CD4-positive, alpha-beta T cell (primary cell): ENCODE measurements at places on chromosomes 12 and 14.

DNA sequence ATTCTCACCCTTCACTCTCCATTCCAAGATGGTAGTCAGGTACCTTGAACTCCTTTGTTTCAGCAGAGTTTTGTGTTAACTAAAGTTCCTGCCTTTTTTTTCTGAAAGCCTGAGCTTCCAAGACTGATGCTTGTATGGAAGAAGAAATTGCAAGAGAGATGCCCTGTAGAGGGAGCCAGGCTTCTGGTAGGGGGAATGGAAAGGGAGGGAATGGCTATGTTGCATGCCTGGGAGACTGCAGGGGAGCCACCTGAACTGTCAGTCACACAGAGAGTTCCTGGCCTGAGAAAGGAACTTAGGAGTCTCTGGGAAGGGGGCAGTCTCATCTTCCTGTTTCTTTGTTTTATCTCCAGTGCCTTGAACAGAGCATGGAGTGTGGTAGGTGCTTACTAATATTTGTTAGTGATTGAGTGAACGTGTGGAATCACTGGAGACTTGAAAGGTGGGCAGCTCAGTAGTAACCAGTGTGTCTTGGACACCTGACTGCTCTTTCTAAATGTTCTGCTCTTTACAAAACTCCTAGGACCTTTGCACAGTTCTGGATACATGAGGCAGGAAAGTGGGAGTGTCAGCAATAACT is 132.2 kb downstream of the ANO4 start:
- no peak for DNase-seq

DNA sequence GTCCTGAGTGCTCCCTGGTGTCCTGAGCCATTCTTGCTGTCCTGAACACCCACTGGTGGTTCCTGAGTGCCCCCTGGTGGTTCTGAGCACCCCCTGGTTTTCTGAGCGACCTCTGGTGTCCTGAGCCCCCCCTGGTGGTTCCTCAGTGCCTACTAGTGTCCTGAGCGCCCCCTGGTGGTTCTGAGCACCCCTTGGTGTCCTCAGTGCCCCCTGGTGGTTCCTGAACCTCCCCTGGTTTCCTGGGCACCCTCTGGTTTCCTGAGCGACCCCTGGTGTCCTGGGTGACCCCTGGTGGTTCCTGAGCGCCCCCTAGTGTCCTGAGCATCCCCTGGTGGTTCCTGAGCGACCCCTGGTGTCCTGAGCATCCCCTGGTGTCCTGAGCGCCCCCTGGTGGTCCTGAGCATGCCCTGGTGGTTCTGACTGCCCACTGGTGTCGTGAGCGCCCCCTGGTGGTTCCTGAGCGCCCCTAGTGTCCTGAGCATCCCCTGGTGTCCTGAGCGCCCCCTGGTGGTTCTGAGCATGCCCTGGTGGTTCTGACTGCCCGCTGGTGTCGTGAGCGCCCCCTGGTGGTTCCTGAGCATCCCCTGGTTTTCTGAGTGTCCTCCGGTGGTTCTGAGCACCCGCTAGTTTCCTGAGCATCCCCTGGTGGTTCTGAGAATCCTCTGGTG is 473.1 kb downstream of the TMEM121 start:
- DNase-seq: peak; percentile 75

DNA sequence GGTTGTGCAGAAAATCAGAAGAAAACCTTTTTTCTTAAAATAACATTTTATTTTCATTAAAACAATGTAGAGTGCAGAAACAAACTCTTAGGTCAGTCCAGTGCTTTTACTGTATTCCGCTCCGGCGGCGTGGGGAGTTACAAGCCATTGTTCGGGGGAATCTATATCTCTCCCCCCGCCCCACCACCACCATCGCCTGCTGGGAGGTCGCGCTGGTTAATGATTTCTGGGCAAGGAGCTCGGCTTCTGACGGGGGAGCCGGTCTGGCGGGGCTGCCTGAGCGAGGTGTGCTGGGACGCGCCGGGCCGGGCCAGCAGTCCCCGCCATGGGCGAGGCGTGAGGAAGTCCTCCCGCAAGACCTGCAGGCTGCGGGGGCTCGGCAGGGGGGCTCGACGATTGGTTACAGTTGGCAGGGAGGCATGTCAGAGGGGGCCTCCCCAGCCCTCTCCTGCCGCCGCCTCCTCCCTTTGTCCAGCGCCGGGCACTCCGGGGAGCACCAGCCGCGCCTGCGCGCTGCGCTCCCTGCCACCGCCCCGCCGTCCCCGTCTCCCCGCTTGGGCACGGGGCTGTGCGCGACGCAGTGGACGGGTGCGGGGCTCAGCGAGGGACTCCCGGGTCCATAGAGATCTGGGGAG is 1.0 kb upstream of the DUSP6 start:
- DNase-seq: peak; percentile 17

DNA sequence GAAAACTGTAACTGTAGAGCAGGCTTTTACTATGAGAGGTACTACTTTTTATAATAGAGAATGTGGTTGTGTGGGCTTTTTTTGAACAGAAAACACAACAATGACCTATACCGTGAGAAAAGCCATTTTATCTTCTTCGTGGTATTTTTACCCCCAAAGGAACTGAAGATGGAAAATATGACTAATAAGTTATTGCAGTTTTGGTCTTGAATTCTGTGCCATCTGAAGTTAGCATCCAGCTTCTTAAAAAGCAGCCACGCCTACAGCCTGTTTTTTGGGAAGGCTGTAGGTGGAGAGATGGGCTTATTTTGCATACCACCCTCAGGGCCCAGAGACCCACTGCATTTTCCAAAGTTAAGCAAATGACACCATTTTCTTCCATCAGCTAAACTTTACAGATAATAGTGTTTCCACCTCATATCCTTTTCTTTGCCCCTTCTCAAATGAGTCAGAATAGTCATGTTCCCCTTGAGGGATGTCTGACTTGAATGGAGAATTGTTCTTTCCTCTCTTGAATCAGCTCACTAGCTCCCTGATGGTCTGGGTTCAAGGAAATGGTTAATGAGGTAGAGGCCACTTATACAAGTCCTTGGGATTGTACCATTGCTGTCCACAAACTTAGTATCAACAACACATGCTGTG is 53.0 kb downstream of the TBC1D30 start:
- no peak for DNase-seq
